ENCODE measurements at places on chromosomes 2 and 18.

GRCh38 chr2:40487602-40488001 is 35.7 kb upstream of the SLC8A1 start:
- DNase-seq = no peak

DNA sequence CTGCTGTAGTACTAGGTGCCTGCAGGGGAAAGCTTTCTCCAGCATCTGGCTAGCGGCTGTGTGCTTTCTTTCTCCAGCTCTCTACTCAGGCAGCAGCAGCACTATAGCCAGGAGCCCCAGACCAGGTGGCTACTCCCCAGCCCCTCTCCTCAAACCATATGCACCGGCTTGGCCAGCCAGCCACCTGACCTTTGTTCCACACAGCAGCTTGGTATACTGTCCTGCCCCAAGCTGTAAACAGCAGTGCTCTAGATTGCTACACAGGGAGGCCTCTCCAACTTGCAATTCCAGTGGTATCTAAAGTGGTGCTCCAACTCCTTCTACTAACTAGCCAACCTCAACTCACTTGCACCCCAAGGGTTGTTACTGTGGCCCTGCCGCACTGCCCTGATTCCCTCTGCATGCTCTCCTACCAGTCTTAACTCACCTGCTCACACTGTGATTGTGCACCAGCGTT is 19.6 kb downstream of the LDAH start:
- no peak for DNase-seq

- no peak for DNase-seq
These were observed 127.1 kb upstream of the TANK start for GRCh38 chr2:161033059-161033660.

- no peak for DNase-seq
These were observed 110.6 kb upstream of the IL1R2 start for GRCh38 chr2:101881131-101881530.

- no peak for DNase-seq
These were observed 75.6 kb downstream of the TPO start for GRCh38 chr2:1488851-1489250.

- DNase-seq = no peak
These were observed 82.8 kb downstream of the QPCT start for GRCh38 chr2:37427241-37427640.

- DNase-seq = no peak
These were observed 898.3 kb downstream of the CPS1 start for GRCh38 chr2:211454679-211455078.

DNA sequence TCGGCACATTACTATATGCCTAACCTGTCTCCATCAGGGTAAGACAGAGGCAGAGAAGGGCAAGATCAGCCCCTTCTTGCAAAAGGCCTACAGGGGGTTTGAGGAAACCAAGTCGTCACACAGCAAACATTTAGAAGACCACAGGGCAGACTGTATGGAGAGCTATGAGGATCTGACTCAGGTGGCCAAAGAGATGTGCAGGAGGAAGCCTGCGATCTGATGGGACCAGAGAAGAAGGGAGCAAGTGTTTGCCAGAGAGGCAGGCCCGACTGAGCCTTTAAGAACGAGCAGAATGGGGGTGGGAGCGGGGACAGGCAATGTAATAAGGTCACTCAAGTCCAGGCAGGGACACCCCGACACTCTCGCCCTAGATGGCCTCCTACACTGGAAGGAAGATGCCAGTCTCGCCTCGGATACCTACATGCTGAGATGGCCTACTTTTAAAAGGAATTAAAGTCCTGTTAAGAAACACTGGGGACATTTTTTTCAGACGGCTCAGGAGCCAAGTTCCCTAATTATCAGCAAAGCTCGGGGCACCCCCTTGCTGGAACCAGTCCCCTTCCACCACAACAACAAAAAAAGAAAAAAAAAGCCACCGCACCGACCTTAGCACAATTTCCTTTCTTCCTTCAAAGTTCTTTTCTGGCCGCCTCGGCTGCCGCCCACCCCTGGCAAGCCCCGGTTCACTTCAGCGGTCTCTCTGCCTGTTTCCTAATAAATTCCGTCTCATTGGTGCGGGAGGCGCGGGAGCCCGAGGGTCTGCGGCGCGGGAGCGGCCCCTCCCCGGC is 1.5 kb downstream of the SFXN5 start:
- DNase-seq = no peak

- no peak for DNase-seq
These were observed 12.9 kb upstream of the TEX51 start for GRCh38 chr2:126885751-126886210.

DNA sequence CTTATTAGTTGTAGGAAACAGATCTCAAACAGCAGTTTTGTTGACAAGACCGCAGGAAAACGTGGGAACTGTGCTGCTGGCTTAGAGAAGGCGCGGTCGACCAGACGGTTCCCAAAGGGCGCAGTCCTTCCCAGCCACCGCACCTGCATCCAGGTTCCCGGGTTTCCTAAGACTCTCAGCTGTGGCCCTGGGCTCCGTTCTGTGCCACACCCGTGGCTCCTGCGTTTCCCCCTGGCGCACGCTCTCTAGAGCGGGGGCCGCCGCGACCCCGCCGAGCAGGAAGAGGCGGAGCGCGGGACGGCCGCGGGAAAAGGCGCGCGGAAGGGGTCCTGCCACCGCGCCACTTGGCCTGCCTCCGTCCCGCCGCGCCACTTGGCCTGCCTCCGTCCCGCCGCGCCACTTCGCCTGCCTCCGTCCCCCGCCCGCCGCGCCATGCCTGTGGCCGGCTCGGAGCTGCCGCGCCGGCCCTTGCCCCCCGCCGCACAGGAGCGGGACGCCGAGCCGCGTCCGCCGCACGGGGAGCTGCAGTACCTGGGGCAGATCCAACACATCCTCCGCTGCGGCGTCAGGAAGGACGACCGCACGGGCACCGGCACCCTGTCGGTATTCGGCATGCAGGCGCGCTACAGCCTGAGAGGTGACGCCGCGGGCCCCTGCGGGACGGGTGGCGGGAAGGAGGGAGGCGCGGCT is at the start of gene TYMS:
TYMS (plus strand) TSS at position 343 of the 690 bp plus-strand sequence; CDS start at position 433, 90 bp downstream.
- DNase-seq = no peak

DNA sequence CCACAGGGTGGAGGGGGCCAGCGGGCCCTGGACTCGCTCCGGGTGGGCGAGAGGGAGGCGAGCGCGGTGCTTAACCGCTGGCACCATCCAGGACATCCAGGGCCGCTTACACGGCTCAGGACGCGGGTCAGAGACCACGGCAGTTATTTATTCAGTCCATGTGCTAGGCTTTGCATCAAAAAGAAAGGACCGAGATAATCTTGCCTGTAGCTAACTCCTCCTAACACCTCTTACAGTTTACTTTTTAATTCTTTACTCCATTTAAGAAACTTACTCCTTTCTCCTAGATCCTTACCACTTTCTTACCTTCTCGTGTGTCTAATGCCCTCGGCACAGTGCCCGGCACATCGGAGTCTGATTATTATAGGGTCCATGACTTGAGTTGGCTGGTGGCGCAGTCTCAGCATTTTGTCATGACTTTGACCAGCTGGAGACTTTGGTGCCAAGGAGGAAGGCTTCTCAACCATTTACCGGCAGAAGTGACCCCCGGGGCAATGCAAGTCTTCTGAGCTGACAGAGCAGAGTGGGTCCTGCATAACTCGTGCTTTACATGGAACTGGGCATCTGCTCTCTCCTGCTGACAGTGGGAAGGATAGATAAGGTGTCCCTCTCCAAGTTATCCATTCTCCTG is 503 bp downstream of the ANXA4 start:
- DNase-seq = no peak

GRCh38 chr2:239236043-239236807 is 164.6 kb downstream of the HDAC4 start:
- no peak for DNase-seq

DNA sequence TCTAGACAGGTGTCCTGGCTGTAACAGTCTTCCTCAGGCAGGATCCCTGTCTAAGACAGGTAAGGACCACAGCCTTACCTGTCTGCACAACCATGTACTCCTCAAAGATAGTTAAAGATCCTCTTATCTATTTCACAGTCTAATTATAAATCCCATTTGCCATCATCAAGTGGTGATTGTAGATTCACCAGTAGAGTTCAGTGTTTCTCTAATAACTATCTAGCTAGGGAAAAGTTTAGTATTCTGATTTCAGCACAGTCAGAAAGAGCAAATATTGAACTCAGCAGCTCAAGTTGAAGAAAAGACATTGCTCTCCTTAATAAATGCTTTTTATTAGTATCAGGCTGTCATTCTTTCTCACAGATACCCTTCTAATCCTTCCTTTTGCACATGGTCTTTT is 1305.5 kb upstream of the NXPH2 start:
- DNase-seq = no peak

- no peak for DNase-seq
These were observed 11.2 kb downstream of the RHBDD1 start for GRCh38 chr2:226847090-226847489.

DNA sequence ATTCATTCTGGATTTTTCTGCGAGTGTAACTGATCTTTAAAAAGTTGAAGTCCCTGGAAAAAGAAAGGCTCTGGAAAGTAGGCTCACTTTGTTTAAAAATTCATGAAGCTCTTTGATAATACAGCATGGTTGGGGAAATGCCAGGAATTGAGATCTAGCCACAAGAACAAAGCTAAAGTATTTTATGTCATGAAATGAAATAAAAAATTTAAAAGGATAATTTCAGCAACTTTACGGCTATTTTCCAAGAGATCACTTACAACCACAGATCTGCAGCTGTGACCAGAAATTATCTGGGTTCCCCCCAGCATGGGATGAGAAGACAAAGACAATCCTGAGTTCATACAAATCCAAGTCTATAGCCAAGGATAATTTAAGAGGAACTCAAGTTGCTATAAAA is 25.3 kb upstream of the RFX8 start:
- DNase-seq = no peak

DNA sequence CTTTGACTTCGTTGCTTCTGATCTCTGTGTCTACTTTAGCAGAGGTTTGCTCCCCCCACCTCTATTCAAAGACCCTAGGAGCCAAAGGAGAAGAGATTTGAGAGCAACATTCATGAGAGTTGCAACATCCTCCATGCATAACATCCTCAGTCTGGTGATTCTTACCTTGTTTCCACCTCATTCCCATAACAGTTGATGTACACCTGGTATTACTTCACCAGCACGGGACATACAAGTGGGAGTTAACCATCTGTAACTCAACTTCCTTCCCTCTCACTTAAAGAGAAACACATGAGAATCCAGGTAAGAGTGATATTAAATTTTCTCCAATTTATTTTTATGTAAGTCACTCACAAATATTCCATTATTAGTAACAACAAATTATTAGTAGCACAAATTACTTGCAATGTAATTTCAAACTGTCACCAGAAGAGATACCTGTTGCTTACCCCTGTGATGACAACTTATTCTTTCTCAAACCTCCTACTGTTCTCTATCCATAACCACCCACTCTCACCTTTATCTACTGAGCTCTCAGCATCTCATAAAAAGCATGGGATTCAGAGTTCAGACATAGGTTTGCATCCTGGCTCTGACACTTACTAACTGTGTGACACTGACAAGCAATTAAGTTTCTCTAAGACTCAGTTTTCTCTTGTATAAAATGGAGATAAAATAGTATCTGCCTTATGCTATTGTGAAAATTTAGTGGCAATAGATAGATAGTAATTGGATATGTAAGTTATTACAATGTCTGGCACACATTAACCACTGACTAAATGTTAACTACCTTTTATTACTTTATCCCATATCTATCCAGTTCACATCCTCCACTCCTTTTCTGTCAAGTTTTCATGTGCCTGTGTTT is 184.6 kb upstream of the SRD5A2 start:
- no peak for DNase-seq

- no peak for DNase-seq
These were observed 12.7 kb upstream of the CABLES1 start for GRCh38 chr18:23122334-23123229.

GRCh38 chr18:39825485-39826150 is 2129.4 kb upstream of the PIK3C3 start:
- DNase-seq = no peak

DNA sequence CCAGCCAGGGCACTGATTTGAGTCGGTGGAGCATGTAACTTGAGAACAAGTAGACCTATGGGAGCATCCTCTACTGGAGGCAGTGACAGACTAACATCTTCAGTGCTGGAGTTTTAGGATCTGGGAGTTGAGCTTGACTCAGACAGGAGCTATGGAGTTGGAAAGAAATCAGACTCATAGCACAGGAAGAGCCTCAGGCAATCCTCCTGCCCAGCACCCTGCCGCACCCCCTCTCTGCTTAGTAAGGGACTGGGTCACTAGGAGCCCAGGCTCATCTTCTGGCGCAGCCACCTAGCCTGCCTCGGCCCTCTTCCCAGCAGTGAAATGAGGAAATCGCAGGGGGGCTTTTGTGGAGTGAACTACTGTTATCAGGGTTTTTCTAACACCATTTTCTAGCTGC is 3.6 kb downstream of the ARID5A start:
- DNase-seq = no peak

GRCh38 chr2:180653481-180653880 is 326.9 kb upstream of the UBE2E3 start:
- DNase-seq = no peak

GRCh38 chr18:69387186-69387585 is 13.5 kb upstream of the DOK6 start:
- DNase-seq = no peak

DNA sequence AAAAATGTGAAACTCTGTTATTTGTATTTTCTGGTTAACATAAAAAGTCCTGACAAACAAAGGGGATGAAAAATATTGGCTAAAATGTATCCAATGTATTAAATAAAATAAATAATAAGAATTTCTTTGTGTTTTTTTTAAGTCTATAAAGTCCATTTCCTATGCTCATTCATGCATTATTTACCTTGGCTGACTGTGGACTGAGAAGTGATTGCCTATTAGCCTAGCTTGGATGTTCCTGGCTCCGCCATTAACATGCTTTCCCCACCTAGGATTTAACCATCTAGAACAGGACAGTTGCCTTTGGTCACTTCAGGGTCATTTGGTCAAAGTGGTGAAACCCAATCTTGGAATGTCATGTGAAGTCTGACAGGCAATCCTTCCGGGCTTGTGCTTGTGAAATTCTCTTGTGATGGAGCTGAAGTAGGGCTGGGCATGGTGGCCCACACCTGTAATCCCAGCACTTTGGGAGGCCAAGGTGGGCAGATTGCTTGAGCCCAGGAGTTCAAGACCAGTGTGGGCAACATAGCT is 60.4 kb upstream of the TANC1 start:
- no peak for DNase-seq

DNA sequence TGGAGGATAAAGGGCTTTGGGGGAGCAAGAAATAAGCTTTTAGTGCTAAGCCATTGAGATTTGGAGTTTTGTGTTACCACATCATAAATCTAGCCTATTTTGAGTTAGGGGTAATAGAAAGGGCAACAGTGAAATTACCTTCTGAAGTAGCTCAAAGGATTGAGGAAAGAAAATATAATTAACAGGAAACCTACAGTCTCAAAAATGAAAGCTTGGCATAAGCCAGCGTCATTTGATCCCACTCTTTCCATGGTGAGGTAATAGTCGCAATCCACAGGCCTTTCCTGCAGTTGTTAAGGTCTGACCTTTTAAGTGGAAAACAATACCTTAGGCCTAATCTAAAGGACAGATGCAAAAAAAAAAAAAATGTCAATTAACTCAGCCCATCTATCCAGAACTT is 182.7 kb downstream of the UXS1 start:
- no peak for DNase-seq

GRCh38 chr2:142041996-142042395 is 88.8 kb downstream of the LRP1B start:
- no peak for DNase-seq
